SK-N-SH (cell line): ENCODE measurements at places on chromosomes 3 and 15. TPM values are rescaled to one million over a fixed set of nuclear protein-coding genes. Genes with fewer than 3 reads are reported as not detected.
A peak's percentile ranks its signal among the peaks of the same experiment; 100 is the strongest.

GRCh38 chr3:98573181-98573728 lies 20.2 kb downstream of the CPOX start:
- DNase-seq = peak; percentile 36

DNA sequence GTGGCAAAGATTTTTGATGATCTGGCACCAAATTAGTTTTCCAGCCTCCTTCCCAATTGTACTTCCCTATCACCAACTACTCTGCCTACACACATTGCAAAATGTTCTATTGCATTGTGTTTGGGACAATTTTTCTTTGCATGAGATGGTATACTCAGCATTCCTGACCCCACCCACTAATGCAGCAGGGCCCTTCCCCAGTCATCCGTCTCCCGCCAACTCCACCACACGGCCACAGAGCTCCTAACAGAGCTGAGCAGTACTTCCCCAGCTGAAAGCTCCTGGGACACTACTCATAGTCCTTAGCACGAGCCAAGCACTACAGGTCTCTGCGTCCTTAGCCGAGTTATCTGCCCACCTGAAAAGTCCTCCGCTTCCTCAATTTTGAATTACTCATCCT lies 34.2 kb downstream of the TXNRD3 start:
- DNase-seq = no peak

XCR1 gene
- polyA plus RNA-seq = not detected in 2 replicates

TIGIT gene
- polyA plus RNA-seq = not detected in 2 replicates

DNA sequence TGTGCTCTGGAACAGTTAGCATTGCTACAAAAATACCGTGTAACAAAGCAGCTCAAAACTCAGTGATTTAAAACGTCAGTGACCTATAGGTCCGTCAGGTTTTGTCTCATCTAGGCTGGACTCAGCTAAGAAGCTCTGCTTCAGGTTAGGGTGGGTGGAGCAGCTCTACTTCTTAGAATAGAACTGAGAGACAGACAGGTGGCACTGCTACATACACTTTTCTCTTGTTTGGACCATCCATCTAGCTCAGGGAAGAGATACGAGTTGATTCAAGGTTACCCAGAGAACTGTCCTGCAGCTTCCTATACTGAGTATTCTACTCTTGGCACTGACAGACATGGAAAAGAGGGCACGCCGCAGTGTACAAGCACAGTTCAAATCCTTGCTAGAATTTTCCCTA lies 456.1 kb downstream of the IGSF11 start:
- no peak for DNase-seq

RNF13 gene
- polyA plus RNA-seq = 14.9 and 19.6 TPM in 2 replicates

RBMS3 gene
- 8.2 and 9.9 TPM in 2 replicates for polyA plus RNA-seq

GRCh38 chr3:9111417-9111816 lies 138.0 kb downstream of the SRGAP3 start:
- no peak for DNase-seq

DNA sequence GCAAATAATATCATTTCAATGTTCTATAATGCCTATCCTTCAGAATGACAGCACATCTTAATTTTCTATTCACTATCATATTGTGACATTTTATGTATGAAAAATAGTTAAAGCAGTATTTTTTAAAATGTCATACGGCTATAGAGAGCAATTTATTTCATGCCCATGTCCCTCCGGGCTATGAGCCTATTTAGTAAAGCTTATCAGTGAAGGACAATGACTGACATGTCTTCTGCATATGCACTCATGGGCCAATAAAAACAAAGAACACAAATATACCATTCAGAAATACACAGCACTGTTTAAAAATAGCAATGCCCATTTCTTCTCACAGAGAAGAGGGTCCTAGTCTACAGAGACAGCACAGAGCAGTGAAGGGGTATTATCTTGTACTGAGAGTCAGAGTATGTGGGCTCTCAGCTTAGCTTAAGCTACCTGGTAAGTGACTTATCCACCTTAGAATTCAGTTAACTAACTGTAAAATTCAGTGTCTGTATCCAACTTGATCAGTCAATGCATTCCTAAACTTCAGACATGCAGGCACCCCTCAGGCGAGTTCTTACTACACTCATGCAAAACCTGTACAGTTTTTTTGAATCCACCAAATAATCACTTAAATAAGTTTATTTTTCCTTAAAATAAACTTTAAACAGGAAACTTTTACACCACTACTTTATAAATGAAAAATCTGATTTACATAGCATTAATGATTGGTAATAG lies 9.0 kb downstream of the GOLIM4 start:
- DNase-seq = no peak

- no peak for DNase-seq
Measured at GRCh38 chr3:182889948-182890629, 90.2 kb downstream of the DCUN1D1 start.

DNA sequence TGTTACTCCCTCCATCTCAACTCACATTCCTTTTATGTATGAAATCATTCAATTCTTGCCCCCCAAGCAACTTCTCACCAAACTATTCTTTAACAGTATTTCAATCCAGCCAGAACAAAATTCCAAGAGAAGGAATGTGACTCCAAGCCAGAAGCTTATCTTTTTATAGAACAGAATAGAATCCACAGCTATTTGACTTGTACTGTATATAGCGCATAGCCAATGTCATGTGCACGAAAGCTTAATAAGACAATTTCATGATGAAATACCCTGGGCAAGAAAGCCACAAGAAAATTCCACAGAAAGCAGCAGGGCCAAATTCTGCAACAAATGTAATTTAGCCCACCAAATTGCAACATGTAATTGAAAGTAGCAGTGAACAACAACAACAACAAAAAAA lies 127.6 kb upstream of the UBE2E2 start:
- DNase-seq = no peak

DNA sequence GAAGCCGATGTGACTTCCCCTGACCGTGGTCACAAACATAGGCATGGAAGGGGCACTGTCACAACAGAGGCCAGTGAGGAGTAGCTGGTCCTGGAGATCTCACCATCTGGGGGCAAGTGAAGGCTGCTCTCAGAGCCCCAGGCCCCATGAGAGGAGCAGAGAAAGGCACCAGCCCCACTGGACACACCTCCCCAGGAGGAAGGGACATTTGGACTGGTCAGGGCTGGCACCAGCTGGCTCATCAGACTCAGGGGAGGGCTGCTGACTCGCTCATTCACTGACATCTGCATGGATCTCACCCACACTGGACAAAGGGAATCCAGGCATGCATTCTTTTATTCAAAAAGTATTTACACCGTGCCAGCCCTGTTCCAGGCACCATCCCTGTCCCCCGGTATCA lies 26.8 kb downstream of the ESYT3 start:
- no peak for DNase-seq

- no peak for DNase-seq
Measured at GRCh38 chr3:118304557-118304956, 730.1 kb downstream of the IGSF11 start.

ELL3 gene
- 0.67 and 0.89 TPM in 2 replicates for polyA plus RNA-seq

GRCh38 chr3:192835818-192836815 lies 81.5 kb downstream of the MB21D2 start:
- no peak for DNase-seq

LINGO1 gene
- polyA plus RNA-seq = 0.29 and 0.56 TPM in 2 replicates

GRCh38 chr3:195122261-195122660 lies 148.7 kb downstream of the XXYLT1 start:
- no peak for DNase-seq

GRCh38 chr3:188059351-188059750 lies 94.6 kb upstream of the LPP start:
- DNase-seq = no peak

ALDH1L1 gene
- 0.03 TPM in 1 of 2 replicates, not detected in the other for polyA plus RNA-seq

DNA sequence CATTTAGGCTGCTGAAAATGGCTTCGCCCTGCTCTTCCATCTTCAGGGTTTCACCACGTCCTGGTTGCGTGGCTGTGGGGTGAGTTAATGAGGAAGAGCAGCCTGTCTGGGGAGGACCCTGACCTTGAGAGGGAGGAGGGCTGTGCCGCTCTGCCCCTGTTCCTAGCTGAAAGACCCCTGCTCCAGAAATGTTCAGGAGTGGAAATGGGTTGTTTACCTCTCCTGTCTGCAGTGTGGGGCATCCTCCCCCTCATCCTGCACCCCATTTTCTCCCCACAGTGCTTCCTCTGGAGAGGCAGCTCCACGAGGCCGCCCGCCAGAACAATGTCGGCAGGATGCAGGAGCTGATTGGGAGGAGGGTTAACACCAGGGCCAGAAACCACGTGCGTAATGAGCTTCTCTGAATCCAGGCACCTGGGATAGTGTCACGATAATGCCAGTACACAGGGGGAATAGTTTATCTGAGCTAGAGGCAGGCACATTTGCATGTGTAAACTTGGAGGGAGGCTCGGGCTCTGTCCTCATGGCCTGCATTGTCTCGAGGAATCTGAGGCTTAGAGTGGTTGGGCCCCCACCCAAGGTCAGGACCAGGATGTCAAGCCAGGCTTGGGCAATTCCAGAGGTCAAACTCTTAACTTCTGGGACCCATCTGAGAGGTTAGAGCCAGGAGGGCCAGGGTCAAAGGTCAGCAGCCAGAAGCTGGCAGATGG lies 4.0 kb downstream of the ANKDD1A start:
- DNase-seq = no peak

COL6A6 gene
- not detected in 2 replicates for polyA plus RNA-seq

GRCh38 chr3:107684431-107684925 lies 161.7 kb downstream of the BBX start:
- no peak for DNase-seq

DNA sequence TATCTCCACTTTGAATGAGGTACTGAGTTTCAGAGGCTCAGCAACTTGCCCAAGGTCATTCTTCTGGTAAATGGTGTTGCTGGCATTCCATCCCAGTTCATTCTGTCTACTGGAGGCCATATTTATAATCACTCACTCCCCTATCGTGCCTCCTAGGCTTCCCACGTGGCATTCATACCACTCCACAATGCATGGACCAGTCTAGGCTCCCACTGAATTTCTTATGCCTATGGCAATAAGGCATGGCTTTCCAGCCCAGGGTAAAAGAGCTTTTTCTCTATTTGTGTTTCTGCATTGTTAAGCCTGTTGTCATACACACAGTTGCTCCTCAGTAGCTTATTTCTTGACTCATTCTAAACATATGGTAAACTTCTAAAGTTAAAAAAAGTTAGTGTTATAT lies 19.9 kb downstream of the BBX start:
- no peak for DNase-seq

DNA sequence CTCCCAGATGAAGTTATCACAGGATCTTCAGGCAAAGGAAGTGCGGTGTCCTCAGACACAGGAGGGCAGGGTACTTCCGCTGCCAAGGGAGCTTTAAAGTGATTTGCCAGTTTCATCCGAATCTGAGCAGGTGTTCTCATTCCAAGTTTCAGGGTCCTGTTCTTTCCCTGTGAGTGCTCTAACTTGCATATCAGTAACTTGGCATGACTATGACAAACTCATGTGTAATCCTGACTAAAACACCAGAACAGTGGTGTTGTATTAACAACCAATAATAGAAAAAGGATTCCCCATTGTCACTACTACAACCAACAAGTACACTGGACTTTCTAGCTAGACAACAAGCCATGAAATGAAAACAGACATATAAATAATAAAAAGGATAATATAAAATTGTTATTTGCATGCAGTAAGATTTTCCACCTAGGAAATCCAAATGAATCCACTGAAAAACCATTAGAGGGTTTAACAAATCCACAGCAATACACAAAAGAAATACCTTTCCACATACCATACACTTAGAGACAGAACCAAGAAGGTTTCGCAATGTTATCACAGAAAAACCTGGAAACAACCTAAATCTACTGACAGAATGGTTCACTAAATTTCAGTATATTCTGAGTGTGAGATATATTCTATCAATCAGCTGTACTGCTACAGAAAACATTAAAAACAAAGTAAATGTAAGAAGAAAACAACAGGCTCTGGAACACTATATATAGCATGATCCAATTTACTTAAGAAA lies 40.9 kb upstream of the RPL35A start:
- no peak for DNase-seq

- DNase-seq = no peak
Measured at GRCh38 chr3:76321614-76322013, 536.3 kb upstream of the ZNF717 start.

DNA sequence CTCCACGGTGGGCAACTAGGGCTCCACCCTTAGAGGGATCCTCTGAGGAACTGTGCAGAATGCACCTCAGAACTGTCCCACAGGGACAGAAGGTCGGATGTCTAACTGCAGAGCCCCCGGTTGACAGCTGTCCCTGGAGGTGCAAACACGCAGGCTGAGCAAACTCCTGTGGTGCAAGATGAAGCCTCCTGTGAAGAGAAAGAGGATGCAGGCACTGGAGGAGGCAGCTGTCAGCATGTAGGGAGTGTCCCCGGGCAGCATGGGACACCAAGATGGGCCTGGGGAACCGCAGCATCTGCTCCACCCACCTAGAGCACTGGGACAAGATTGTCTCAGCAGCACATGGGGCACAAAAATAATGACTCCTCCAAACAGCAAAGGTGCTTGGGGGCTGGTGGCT lies 258.9 kb downstream of the ABHD5 start:
- DNase-seq = no peak

ST8SIA2 gene
- 0.05 and 0.16 TPM in 2 replicates for polyA plus RNA-seq

GRCh38 chr15:44435893-44436667 lies 8.7 kb downstream of the CTDSPL2 start:
- DNase-seq = no peak

DNA sequence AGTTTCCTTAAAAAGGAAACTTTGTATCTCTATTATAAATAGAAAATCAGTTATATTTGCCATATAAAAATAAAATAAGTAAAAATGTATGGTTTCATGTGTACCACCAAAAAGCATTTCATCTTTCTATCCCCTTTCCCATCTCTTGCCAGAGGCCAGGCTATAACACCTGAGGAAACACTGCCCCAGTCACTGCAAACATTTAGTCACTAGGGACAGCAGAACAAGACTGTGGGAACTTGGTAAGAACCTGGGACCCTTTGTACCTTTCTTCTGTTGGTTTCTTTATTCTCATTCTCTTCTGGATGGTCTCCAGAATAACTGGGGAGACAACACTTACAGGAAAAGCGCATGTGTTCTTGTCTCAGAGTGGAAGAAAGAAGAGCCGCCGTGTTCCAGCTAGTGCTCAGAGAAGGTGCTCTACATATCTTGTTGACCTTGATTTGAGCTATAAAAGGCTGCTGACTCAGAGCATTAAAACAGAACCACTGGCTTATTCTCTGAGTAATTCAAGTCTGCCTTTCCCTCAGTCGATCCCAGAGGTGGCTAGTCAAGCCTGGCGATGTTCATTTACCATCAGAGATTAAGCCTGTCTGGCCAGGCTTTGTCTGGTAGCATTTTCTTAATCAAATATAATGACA lies 361.6 kb downstream of the RBMS3 start:
- DNase-seq = peak; percentile 17

GRCh38 chr3:158109295-158109803 lies 540 bp upstream of the RSRC1 start:
- DNase-seq = no peak

XXYLT1 gene
- 22.1 and 22.6 TPM in 2 replicates for polyA plus RNA-seq

DNA sequence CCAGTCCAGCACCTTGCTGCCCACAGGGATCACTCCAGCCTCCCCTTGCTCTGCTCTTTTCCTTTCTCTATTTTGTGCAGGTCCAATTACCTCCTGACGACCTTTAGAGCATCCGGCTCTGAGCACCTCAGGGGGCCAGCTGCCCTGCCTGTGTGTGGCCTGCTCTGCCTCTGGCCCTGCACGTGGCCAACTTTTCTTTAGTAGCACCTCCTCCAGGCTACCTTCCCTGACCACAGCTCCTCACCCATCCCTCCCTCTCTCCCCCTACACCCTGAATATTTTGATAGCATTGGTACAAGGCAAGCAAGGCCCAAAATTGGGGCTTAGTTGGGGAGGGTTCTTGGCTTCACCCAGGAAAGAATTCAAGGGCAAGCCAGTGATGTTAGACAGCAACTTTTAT lies 66.9 kb upstream of the PRR20G start:
- DNase-seq = no peak
